ENCODE measurements at places on chromosomes 1 and 21.

DNA sequence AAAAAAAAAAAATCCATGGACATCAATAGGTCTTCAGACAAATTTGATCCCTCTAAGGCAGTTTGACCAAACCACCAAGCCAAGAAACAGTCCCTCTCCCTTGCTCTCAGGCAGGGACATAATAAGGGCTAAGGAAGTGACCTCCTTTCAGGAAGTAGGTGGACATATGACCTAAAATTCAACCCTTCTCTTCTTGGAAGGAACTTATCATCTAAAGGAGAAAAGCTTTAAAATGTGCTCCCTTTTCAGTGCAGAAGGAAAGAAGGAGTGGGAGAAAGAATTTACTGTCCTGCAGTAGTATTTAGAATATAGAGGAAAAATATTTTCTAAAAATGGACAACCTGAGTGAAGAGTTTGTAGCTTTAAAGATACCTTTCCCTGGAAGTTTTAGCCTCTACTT, 118.1 kb downstream of the DTL start:
- no peak overlapping the region for H3K4me3 ChIP-seq
- H3K4me1 ChIP-seq = no peaks in the 10 kb centered on the region
- no peaks in the 10 kb centered on the region for H3K36me3 ChIP-seq
- no peaks in the 10 kb centered on the region for H3K27me3 ChIP-seq
- H3K27ac ChIP-seq = no peak overlapping the region
- DNase-seq = no peak

- DNase-seq = no peak
- H3K4me3 ChIP-seq = no peak overlapping the region
- no peaks in the 10 kb centered on the region for H3K36me3 ChIP-seq
- no peak overlapping the region for H3K27ac ChIP-seq
- H3K4me1 ChIP-seq = no peaks in the 10 kb centered on the region
These were observed 229.7 kb upstream of the FMN2 start for GRCh38 chr1:239861985-239862384.

- H3K4me3 ChIP-seq = no peak overlapping the region
- no peaks in the 10 kb centered on the region for H3K4me1 ChIP-seq
- H3K27me3 ChIP-seq = peaks cover 2% of the 10 kb centered on the region
- H3K27ac ChIP-seq = no peak overlapping the region
- no peak for DNase-seq
- no peaks in the 10 kb centered on the region for H3K36me3 ChIP-seq
These were observed 42.6 kb downstream of the SIM2 start for GRCh38 chr21:36741506-36741905.

DNA sequence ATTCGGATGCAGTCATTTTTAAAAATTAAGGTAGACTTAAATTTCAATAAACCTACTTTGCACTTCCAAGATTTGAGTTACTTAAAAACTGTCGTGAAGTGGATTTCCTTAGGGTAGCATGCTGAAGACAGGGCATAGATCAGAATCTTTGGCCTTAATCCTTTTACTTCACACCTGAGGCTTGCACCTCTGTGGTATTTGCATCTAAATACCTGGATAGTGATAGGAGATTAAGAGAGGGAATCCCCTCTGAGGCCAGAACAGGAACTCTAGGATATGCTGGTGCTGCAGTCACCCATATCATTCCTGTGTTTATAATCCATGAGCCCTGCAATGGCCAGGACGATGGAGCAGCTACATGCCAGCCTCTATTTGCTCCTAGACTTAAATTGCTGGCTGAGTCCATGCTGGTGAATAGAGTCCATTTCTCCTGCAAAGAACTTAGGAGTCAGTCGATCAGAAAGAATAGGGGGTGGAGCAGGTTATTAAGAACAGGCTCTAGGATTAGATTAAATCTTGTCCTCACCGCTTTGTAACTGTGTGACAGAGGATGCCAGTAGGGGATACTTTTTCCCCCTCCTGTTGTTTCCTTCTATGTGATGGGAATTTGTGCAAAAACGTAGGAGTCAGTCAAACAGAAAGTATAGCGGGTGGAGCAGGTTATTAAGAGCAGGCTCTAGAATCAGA, 333.6 kb downstream of the DUSP10 start:
- H3K27ac ChIP-seq = no peak overlapping the region
- DNase-seq = no peak
- H3K36me3 ChIP-seq = no peaks in the 10 kb centered on the region
- no peak overlapping the region for H3K4me3 ChIP-seq
- H3K27me3 ChIP-seq = peaks cover 14% of the 10 kb centered on the region

- H3K4me1 ChIP-seq = no peaks in the 10 kb centered on the region
- no peak overlapping the region for H3K4me3 ChIP-seq
- H3K27ac ChIP-seq = no peak overlapping the region
- DNase-seq = no peak
- H3K27me3 ChIP-seq = no peaks in the 10 kb centered on the region
These were observed 221.4 kb upstream of the L1TD1 start for GRCh38 chr1:61973100-61973837.

DNA sequence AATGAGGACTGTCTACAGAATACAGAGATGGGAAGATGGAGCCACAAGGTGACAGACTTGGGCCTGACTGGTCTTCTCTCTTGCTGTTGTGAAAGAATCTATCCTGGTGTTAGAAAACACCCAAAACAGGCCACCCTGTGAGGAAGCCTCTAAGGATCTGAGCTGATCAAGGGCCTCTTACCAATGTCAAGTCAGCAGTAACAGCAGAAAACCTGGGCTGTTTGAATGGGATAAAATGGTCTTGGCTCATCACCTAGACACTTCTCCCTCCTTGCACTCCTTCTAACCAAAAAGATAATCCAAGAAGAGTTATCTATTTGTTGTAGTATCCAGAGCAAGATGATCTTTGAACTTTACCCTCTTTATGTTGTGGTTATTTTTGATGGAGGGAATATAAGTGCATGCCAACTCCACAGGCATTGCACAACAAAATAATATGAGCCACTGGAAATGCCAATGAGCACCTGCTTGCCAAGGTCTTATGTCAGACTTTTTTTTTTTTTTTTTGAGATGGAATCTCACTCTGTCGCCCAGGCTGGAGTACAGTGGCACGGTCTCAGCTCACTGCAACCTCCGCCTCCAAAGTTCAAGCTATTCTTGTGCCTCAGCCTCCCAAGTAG, 32.8 kb upstream of the ZNF281 start:
- no peak for DNase-seq
- no peak overlapping the region for H3K27ac ChIP-seq
- no peak overlapping the region for H3K4me3 ChIP-seq
- H3K36me3 ChIP-seq = no peaks in the 10 kb centered on the region
- no peaks in the 10 kb centered on the region for H3K27me3 ChIP-seq

DNA sequence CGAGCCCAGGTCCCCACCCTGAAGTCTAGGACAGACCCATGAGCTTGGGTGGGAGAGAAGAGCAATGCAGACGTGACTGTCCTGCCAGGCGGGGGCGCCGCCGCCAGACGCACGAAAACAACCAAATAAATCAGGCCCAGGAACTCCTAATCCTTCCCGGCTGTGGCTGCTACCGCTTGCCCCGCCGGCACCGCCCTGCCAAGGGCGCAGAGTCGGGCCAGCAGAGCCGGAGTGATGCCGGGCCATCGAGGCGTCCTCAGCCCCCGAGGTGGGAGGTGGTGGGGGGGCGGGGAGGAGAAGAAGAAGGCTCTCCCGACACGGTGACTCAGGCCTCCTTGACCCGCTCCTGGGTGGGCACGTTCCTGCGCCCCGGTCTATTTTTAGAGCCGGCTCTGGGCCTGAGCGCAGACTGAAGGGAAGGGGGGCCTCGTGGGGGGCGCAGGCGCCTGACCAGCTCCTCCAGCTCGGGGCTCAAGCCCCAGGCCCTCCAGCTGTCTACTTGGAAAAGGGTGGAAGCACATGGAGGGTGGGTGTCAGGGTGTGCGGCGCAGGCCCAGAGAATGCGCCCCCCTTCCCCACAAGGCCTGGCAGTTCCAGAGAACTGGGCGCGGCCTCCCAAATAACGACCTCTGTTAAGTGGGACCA, 10.7 kb upstream of the COL16A1 start:
- H3K4me3 ChIP-seq = peak overlapping the region; percentile 73
- no peaks in the 10 kb centered on the region for H3K27me3 ChIP-seq
- H3K36me3 ChIP-seq = no peaks in the 10 kb centered on the region
- H3K4me1 ChIP-seq = peaks cover 75% of the 10 kb centered on the region
- peak overlapping the region; percentile 97 for H3K27ac ChIP-seq

- DNase-seq = no peak
- peaks cover 31% of the 10 kb centered on the region for H3K4me1 ChIP-seq
- H3K27me3 ChIP-seq = no peaks in the 10 kb centered on the region
- H3K27ac ChIP-seq = no peak overlapping the region
These were observed 157.2 kb upstream of the NFIA start for GRCh38 chr1:60924964-60925798.

GRCh38 chr1:17097787-17098186, 21.5 kb downstream of the PADI2 start:
- H3K4me3 ChIP-seq = no peak overlapping the region
- H3K27me3 ChIP-seq = no peaks in the 10 kb centered on the region
- H3K27ac ChIP-seq = no peak overlapping the region

- DNase-seq = no peak
- no peaks in the 10 kb centered on the region for H3K4me1 ChIP-seq
- H3K27me3 ChIP-seq = peaks cover 8% of the 10 kb centered on the region
- no peak overlapping the region for H3K27ac ChIP-seq
- H3K4me3 ChIP-seq = no peak overlapping the region
These were observed 89.2 kb upstream of the GRIK3 start for GRCh38 chr1:37123276-37124115.

- no peaks in the 10 kb centered on the region for H3K36me3 ChIP-seq
- no peak overlapping the region for H3K4me3 ChIP-seq
- H3K27me3 ChIP-seq = no peaks in the 10 kb centered on the region
- no peaks in the 10 kb centered on the region for H3K4me1 ChIP-seq
These were observed 537.2 kb upstream of the TMPRSS15 start for GRCh38 chr21:18940791-18941190.

DNA sequence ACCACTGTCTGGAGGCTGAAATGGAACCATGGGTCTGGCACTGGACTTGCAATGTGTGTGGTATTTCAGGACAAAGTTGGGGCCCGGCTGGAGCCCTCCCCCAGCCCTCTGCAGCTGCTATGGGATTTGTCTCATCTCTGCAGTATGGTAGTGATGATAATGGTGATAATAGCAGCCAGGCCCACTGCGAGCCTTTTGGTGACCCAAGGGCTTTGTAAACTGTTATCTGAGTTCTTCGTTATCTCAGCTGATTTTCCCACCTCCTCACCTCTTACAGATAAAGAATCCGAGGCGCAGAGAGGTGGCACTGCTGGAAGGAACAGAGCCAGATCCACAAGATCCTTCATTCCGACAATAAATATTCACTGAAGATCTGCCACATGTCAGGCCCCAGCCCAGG, 11.7 kb upstream of the WNT4 start:
- DNase-seq = no peak
- H3K27me3 ChIP-seq = peaks cover 16% of the 10 kb centered on the region
- H3K27ac ChIP-seq = no peak overlapping the region
- H3K4me1 ChIP-seq = no peaks in the 10 kb centered on the region
- H3K36me3 ChIP-seq = peaks cover 1% of the 10 kb centered on the region
- H3K4me3 ChIP-seq = no peak overlapping the region

DNA sequence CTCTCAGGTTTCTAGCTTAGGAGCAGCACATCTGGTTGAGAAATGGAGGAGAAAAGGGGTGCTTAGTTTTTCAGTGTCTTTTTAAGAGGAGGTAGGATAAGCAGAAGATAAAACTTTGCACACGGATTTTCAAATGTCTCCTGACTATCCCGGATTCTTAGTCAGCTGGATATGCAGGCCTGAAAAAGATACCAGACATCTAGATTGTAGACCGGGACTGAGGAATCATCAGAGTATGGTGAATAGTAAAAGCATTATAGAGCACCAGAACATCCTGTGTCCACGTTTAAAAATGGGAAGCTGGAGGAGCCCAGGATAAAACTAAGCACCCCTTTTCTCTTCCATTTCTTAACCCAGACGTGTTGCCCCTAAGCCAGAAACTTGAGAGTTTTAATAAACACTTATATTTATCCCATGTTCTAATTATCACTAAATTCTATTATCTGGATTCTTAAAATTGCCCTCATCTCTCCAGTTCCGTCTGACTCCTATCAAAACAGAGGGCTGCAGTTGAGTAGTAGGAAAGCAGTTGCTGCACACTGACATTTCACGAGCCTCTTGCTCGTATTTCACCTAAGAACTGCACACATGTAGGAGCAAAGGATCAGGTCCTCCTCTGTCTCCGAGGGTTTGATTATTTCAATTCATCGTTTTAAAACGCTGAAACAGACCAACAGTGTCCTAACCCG, 609 bp downstream of the PIGK start:
- H3K4me3 ChIP-seq = peak overlapping the region; percentile 82
- no peaks in the 10 kb centered on the region for H3K27me3 ChIP-seq
- H3K36me3 ChIP-seq = peaks cover 8% of the 10 kb centered on the region
- peak overlapping the region; percentile 81 for H3K27ac ChIP-seq

- no peak for DNase-seq
- no peaks in the 10 kb centered on the region for H3K36me3 ChIP-seq
- peaks cover 61% of the 10 kb centered on the region for H3K4me1 ChIP-seq
- H3K27ac ChIP-seq = peak overlapping the region; percentile 100
These were observed 5.1 kb upstream of the ARHGEF2 start for GRCh38 chr1:155983191-155984024.

DNA sequence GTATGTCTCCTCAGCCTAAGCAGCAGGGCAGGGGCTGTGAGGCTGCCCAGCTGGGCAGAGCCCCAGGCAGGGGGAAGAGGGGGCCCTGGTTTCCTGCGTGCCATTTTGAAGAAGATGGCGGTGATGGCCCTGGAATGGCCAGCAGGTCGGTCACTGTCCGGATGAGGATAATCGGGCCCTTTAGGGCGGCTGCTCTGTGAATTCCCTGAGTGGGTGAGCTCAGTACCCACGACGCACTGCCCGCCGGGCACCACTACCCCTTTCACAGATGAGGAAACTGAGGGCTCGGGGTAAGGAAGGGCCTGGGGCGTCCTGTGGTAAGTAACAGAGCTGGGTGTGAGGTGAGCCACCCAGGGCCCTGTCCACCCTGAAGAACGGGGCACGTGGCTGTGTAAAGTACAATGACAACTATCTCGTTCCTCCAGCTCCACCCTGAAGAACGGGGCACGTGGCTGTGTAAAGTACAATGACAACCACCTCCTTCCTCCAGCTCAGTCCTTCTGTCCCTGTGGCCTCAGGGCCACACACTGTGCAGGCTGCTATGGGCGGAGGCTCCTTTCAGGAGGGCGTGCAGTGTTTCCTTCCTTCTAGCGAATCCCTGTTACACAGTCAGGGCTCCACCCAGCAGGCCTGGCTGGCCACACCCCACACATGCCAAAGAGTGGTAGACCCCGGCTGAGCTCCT, 23.2 kb downstream of the ITGB2 start:
- no peak overlapping the region for H3K27ac ChIP-seq
- no peaks in the 10 kb centered on the region for H3K36me3 ChIP-seq
- DNase-seq = peak; percentile 74

GRCh38 chr1:8874230-8875201, 4.0 kb downstream of the ENO1 start:
- H3K4me1 ChIP-seq = peaks cover 74% of the 10 kb centered on the region
- no peaks in the 10 kb centered on the region for H3K27me3 ChIP-seq
- H3K36me3 ChIP-seq = peaks cover 45% of the 10 kb centered on the region
- peak overlapping the region; percentile 81 for H3K4me3 ChIP-seq
- no peak for DNase-seq
- H3K27ac ChIP-seq = peak overlapping the region; percentile 98
